ENCODE measurements at places on chromosomes 7 and 10.

GRCh38 chr10:132030898-132031463 is 34.8 kb upstream of the JAKMIP3 start:
- DNase-seq: no peak

DNA sequence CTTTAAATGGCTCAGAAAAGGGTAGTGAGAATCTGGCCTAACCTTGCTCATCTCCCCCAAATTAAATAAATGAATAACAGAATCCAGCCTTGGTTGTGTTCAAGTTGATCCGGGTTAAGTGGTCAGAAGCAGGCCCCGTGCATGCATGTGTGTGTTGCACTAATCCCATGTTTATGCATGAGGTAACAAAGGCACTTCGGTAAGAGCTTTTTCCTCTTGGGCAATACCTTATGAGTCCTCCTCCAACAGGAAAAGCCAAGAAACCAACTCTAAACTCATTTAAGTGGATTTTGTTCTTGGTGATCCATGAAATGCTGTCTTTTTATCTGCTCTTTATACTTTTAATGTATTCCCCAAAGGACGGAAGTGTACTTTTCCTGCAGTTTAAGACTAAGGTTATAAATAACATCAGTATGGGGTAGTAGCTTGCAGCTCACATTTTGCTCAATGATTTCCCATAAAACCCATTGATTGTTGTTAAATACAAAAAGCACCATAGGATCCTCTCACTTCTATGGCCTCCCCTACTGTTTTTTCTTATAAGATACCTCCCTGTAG is 104.9 kb upstream of the YAE1 start:
- DNase-seq: peak; percentile 2

DNA sequence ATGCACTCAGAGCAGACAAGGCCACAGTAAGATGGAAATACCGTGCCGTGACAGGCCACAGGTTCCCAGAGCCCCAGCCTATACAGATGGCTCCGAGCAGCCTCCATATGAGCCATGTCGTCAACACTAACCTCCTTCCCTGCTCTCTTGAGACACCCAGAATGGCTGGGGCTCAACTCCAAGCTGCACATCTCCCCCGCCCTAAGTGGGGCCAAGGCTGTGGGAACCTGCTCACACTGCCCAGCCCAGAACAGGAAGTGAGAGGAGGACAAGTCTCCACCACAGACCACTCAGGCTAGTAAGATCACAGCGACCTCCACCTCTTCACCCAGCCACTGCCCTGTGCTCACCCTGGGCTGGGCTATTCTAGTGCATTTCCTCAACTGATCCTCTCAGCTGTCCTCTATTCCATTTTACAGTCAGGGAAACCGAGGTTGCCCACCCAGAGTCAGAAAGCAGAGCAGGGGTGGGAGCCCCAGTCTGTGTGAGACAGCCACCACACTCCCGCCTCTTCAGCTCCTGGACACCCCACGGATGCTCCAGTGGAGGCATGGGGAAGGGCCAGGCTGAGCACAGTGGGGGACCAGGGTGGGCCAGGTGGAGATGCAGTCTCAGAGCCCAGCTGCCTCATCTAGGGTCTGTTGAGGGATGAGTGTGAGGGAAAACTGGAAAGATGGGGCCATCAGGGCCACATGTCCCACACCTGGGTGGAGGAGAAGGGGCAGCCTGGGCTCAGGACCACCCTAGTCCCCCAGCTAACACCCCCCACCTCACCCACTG is 11.6 kb downstream of the GRID1 start:
- DNase-seq: no peak

DNA sequence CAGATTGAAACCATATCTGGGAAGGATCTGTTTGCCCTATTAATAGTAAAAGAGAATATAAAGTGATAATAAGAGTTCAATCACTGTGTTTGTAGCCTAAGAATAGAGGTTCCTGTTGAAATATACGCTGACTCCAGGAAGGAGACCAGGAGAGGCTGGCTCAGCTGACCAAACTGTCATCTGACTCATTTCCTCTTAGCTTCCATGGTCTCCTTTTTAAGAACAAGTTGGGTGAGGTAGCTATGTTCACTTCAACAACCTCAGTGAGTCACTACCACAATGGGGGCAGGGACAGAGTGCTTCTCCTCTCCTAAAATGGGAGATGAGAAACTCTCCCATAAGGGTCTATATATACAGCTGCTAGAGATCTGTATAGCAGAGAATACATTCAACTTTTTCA is 543.3 kb downstream of the CALN1 start:
- peak; percentile 96 for DNase-seq

- no peak for DNase-seq
These were observed 41.1 kb upstream of the CABCOCO1 start for GRCh38 chr10:61621605-61622051.

GRCh38 chr10:22894714-22895113 is 33.1 kb upstream of the ARMC3 start:
- DNase-seq: no peak

GRCh38 chr7:79199266-79199665 is 254.2 kb downstream of the MAGI2 start:
- no peak for DNase-seq

GRCh38 chr10:61475449-61475873 is 22.3 kb upstream of the TMEM26 start:
- DNase-seq: peak; percentile 68

GRCh38 chr7:99465421-99465768 is 572 bp downstream of the ATP5MF start:
- no peak for DNase-seq

- DNase-seq: peak; percentile 9
These were observed 39.7 kb downstream of the RNF32 start for GRCh38 chr7:156680281-156680680.

DNA sequence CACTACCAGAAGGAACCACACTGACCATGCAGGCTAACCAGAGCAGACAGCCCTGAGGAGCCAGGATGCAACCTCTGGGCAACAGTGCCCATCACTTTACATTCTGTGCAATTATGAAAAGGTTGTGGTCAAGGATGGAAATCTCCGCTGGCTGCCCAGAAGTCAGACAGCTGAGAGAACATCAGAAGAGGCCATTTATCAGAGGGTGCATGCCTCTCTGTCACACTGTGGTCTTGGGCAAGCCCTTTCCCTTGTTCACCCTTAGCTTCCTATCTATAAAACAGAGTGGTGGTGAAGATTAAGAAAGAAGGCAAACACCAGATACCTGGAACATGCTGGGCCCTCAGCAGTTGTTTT is 120.7 kb upstream of the GDF10 start:
- no peak for DNase-seq

DNA sequence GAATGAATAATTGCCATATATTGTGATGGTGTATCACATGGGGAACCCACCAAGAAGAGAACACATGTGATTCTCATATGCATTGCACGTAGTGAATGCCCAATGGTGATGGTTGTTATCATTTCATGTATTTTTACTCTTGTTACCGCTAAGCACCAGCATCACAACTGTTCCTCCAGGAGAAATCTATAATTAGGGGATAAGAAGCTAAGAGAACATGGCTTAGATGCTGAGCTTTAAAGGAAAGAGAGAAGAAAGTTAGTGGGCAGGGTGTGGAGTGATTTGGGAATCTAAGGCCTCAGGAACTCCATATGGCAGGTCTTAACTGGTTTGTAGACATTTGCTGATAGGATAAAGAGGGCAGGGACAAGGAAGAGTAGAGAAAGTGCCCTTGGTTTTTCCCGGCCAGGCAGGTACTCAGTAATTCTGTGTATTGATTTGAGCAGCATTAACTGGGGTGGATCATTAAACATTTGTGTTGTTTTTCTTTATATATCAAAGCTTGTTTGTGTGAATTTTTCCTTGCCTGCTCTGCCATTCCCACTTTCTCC is 145.9 kb downstream of the LRRC4 start:
- no peak for DNase-seq

GRCh38 chr10:74451127-74451829 is 300.3 kb downstream of the ADK start:
- no peak for DNase-seq

DNA sequence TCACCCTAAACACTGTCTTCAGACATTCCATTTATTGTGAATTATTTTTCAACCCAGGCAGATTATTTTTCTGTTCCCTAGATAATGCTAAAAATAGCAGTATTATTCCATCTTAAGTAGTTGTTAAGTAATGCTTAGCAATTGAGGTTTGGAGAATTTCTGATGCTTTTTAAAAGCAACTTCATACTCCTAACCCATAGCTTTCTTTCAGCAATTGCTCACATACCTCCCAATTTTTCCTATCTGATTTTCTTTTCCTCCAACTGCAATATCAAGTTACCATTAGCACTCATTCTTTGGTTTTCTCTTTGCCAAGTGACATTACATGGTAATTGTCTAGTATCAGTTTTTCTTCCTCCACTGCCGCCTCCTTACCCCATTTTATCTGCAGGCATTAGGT is 104.7 kb downstream of the GPR85 start:
- DNase-seq: no peak

GRCh38 chr7:121032645-121033460 is 44.3 kb downstream of the CPED1 start:
- peak; percentile 53 for DNase-seq

DNA sequence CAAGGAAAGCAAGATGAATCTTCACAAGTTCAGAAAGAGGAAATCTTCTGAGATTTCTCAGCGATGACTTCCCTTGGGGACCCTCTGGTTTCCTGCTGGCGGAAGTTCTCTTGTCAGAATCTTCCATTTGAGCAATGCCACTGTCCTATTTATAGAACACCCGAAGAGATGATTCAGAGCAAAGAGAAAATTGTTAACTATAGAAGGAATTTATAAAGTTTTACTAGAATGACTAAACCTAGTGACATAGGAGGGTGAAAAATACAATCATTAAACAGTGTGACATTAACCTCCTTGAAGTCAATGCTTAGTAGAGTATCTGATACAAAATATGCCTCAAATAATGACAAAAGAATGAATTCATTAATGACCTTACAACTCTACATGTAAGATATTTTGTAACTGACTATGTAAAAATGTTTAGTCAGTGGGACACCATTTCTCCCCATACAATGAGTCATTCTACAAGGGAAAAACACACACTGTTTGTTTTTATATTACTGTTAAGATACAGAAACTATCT is 206.5 kb upstream of the CNTNAP2 start:
- peak; percentile 48 for DNase-seq

GRCh38 chr10:20976891-20977290 is 79.8 kb upstream of the NEBL start:
- DNase-seq: no peak

DNA sequence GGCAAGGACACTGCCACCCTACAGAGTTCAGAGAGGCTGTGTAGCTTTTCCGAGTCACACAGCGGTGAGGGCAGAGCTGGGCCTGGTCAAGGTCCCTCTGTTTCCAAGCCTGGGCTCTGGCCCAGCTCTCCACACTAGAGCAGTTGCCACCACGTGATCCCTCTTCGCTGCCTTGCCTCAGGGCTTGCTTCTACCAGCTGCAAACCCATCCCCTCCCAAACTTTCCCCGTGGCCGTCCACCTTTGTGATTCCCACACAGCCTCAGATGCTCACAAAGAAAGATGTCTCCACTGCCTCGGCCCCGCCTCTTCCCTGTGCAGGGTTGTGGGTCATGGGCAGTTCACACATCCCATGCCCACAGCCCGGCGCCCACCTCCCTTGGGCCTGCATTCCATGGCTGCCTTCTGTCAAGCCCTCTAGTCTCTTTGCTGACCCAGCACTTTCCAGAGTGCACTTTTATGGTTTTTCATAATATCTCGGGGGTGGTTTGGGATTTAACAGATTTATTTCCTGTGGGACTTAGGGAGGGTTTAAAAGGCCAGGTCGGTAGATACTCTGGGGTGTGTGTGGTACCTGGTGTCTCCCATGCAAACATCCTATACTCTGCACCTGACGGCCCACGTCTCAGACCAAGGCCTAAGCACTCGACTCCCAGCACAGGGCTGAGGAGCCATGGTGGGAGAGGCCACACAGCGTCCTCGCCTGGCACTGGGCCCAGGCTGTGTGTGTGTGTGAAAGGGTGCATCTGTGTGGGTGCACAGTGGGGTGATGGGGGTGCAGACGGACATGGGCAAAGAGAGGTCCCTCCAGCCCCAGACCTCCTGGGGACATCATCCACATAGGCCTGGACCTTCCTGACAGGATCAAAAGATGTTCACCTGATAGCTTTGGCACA is 59.6 kb downstream of the PKD1L1 start:
- no peak for DNase-seq

DNA sequence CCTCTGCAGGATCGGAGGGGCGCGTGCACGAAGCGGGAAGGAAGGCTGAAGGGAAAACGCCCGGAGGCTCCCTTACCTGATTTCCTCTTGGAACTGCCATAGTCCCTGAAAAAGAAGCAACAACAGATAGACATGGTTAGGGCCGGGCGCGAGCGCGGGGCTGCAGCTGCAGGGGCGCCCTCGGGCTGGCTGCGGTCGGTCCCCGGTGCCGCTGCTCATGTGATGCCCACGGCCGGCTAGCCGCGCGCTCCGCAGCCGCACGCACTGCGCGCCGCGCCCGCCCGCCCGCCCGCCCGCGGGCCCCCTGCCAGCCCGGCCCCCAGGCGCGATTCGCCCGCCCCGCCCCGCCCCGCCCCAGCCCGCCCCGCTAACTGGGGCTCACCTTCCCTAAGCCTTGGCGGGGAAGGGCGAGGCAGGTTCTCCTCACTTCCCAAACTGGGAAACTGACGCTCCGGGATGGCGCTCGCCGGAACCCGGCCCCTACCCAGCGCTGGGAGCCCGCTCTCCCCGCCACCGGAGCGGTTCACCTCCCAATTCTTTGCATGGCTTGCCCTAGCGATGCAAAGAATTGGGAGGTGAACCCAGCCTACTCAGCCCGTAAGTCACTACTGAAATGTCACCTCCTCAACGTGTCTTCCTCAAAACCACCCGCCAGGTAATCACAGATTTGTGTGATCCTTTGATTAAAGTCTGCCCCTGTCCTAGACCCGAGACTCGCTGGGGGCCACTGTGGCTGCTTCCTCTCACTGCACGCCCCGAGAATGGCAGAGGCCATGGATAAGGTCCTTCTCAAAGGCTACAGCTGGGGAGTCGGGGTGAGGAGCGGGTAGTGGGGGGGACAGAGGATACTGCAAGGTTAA is 162.2 kb downstream of the SH3PXD2A start:
- DNase-seq: no peak

DNA sequence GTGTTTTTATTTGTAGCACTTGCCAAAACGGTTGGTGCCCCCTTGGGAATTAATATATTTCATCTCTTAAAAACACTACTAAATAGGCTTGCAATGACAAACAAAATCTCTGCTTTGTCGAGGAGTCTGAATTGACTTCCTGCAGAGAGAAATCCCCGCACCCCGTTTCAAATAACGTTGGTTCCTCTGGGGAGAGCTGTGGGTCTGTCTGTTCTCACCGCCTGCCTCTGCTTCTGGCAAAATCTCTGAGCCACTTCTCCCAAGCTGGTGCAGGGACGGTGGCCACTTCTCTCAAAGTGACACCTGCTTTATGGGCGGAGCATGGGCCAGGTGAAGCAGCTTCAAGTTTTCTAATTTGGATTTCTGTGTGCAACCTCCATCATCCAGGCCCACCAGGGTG is 186.3 kb upstream of the ADARB2 start:
- no peak for DNase-seq

DNA sequence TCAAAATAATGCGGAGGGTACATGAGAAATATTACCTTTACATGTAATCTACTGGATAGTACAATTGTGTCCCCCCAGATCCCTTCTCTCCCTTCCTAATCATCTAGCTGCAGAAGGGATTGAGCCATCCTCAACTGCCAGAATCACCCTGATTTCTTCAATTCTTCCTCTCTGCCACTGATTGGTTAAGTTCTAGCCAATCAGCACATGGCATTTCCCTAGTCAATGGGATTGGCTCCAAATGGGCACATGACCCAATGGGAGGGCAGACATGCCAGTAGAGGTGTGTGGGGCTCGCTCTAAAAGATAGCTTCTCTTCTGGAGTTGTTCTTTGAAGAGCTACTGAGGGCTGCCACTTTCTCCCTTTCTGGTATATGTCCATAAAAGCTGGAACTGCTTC is 20.9 kb upstream of the UBE3C start:
- DNase-seq: no peak

- no peak for DNase-seq
These were observed 75.5 kb upstream of the CAPZA2 start for GRCh38 chr7:116786791-116787443.
